ENCODE measurements at places on chromosomes 7 and 10.

DNA sequence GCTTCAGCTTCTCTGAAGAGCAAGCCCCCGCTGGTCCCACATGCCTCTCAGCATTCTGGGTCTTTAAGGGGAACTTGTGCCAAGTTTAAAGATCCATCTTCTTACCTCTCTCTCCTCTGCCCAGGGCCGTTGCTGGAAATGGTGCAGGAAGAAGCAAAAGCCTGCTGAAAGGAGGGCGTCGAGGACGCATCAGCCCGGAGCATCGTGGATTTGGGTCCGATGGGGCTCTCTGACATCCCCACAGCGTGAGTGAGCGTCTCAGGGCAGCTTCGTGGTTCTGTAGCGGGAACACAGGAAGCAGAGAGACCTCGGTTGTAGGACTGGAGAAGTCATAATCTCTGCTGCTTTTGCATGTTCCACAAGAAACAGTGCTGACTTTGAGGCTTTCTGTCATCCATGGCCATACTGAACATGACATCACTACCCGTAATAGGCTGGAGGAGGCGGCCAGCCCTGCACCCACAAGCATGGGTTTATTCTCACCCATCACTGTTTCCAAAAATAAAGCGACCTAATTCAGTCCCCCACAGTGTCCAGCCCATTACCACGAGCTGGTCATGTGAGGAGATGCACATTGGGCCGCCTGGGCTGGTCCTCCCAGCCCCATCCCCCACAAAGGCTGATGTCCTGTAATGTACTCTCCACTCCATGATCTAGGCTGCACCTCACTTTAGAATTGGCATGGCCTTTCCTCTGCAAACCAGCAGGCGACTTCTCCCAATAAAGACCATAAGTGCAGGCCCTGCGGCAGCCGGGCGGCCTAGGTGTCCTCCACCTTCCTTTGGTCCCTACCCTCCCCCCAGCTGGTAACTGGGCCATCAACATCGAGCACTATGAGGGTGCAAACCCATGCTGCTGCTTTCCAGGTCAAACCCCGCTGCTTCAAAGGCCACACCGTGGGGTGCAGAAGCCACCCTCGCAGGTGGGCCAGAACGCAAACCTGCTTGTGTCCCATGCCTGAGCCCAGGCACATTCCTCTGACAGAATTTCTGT, 276.9 kb downstream of the TNS3 start:
- no peak for DNase-seq

DNA sequence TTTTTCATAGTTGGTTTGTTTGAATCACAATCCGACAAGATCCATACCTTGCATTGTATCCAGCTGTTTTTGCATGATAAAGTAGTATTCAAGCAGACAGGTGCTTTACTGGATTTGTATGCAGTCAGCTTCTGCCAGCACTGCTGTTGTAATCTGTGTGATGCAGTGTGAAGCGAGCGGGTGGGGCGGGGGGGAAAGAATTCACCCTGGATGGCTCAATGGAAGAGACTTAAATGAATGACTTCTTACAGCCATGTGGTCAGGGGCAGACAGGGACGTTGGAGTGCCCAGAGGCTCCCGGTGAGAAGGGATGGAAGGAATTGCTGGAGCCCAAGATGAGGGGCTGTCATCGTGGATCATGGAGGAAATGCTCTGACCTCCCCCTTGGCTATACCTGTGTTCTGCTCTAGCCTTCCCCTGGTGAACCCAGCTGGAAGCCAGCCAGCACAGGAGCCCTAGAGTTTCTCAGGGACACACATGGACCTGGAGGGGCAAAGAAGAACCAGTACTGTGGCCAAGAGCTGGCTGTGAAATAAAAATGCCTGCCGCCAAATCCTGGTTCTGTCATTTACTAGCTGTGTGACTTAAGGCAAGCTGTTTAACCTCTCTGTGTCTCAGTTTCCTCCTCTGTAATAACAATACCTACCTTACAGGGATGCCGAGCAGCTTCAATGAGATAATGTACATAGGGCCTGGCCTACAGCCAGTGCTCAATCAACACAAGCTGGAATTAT, 14.1 kb downstream of the NFE2L3 start:
- no peak for DNase-seq

DNA sequence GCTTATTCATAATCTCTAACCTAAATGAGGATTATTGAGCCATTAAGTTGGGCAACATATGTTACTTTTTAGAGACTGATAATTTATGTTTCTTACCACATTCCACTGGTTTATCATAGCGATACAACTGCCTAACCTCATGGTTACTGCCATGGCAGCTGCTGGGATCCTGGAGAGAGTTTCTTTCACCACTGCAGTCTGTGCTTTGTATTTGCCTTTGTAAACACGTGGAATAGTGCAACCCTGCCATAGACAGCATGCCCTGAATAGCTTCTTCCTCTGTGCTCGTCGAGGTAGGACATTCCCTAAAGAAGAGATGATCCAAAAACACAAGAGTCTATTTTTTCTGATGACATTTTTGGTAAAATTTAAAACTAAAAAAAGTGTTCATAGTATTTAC, 33.7 kb upstream of the PARP12 start:
- DNase-seq, result no peak

DNA sequence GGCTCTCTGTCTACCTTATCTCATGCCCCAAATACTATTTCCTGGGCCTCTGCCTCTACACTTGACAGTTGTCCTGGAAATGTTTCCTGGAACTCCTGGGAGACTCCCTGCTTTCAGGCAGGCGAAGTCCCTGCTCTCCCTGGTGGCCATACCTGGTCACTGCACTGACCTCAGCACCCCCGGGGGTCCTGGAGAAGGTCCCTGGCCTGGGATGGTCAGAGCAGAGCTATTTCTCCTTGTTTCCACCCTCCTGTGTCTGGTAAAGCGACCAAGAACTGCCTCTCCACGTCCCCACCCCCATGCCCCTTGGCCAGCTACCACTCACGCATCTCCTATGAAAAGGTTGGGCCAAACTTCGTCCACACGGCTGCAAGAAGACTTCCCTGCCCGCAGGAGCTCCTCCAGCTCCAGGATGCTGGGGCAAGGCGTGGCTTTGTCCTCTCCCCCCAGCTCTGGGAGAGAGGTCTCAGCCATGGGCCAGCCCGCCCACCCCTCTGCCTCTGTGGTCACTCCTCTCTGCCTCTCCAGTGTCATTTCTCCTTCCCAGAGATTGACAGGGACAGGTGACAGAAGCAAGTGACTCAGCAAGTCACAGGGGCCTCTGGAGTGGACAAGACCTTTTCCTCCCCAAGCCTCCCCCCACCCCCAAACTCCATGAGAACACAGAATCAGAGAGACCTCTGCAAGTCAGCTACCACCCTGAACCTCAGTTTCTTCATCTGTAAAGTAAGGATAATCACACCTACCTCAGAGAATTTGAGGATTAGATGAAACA, 2.6 kb upstream of the SAMD8 start:
- no peak for DNase-seq

DNA sequence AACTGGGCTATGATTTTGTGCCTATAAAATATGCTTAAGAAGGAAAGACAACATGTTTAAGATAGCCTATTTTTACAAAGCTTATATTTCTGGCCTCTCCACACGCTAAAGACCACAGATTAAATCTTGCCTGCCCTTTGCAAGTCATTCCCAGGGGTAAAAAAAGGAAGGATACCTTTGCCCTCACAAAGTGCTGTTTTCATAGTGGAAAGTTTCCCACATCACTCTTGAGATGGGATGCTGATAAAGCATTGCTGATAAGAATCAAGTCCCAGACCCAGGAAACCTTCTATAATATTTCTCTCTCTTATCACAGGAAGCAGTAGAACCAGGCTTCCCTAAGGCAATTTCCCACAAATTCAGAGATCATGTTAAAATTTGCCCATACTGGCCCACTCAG, 56.5 kb downstream of the GSAP start:
- DNase-seq, result no peak

DNA sequence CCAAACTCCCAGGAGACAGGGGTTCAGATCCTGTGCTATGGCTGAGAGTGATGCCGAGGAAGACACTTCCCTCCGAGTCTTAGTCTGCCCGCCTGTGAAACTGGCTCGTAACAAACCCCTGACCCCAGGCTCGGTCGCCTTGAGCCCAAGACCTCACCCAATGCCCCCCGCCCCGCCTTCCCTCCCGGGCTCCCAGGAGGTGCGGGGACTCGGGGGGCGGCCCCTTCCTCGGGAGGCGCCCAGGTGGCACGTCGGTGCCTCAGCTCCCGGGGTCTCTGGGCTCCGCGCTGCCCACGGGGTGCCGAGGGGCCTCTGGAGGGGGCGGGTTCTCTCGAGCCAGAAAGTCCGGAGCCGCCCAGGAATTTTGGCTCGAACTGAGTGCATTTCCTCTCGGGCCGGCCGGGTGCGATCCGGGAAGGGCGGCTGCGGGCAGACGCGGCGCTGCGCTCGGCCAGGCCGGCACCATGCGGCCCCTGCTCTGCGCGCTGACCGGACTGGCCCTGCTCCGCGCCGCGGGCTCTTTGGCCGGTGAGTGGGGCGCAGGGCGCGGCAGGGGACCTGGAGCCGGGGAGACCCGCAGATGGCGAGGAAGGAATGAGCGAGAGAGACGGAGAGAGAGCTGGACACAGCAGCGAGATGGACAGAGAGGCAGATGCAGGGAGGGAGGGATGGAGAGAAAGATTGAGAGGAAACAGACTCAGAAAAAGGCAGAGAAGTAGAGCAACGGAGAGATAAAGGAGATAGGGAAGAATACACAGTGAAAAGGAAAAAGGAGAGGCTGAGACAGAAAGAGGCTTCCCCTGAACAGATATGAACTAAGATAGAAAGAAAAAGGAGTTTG, at the start of gene PLAC9:
Gene PLAC9, plus strand, starts transcription at position 432 of the 841 bp plus-strand sequence. Its CDS starts 33 bp downstream, at position 465.
- no peak for DNase-seq

DNA sequence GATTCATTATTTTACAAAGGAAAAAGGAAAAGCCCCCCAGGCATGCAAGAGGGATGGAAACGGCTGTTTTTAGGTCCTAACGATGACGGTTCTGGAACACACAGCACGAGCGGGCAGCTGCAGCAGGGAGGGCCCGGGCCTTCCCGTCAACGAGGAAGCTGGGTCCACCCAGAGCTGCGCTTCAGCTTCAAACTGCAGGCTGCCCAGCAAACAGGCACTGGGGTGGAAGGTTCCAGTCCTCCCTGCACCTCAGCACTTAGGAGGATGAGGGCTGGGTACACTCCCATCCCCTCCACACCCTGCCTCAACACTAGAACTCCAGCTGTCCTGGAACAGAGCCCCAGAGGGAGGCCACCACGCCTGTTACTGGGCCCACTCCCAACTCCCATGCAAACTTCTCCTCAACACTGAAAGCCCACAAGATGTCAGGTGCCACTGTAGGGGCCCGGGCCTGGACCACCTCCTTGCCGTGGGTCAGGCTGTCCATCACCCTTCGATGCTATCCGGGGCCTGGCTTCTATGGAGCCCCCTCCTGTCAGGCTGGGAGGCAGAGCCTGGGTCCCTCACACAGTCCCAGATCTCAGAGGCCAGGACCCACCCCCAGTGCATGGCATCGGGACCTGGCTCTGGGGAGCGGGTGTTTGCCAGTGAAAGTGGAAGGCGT, 33.0 kb downstream of the PAPOLB start:
- DNase-seq, result no peak

- no peak for DNase-seq
These were observed 65.6 kb downstream of the CTTNBP2 start for GRCh38 chr7:117807676-117808075.

DNA sequence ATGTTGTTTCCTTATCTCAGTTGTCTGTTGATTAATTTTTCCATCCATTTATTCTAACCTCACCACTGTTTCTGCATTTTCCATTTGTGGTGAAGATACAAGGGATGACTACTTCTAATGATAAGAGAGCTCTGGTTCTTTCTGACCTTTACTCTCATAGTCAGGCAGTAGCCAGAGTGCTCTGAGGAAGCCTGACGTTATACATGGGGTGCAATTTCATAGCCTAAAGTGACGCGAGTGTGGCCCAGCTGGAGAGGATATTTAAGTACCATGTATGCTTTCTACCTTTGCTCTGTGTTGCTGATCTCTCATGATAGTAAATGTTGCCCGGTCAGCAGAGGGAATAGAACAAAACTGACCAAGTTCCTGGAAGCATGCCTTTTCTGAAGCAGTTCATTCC, 33.9 kb upstream of the CYCS start:
- DNase-seq, result no peak

- DNase-seq, result no peak
These were observed 43.8 kb upstream of the PRKG1 start for GRCh38 chr10:51030480-51030879.

GRCh38 chr7:36840904-36841303, 116.6 kb upstream of the AOAH start:
- DNase-seq, result no peak

DNA sequence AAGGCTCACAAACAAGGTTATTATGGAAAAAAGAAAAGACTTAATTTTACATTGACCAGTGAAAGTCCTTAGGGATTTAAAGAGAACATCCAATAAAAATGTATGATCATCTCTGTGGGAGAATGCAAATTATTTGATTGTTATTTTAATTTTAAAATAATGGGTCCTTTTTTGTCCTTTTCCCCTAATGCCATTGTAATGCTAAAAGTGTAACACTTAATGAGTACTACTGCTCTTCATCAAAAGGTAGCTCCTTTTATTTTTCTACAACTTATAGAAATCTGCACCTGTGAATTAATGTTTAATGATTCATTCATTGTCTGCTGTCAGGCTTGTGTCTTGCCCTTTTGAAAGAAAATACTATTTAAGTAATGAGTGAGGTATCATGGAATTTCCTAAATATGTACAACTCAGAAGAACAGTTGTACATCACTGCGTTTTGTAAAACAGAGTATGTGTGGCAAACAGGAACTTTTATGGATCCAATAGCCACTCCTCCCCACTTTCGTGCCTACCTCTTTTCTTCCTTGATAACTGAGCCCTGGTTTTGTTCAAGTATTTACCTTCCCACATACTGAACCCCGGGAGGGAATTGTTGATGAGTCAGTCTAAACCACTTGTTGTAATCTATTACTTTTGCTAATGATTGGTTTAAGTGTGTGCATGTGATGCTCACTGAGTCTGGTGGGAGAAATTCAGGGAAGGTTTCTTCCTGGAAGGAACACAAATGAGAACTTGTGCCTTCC, 19.9 kb upstream of the TRUB1 start:
- DNase-seq, result no peak

GRCh38 chr7:110839866-110840265, 251.1 kb upstream of the LRRN3 start:
- DNase-seq, result no peak

GRCh38 chr10:102612964-102613275, 31.4 kb upstream of the TRIM8 start:
- DNase-seq, result no peak

- no peak for DNase-seq
These were observed 29.2 kb upstream of the PITRM1 start for GRCh38 chr10:3201796-3202195.

DNA sequence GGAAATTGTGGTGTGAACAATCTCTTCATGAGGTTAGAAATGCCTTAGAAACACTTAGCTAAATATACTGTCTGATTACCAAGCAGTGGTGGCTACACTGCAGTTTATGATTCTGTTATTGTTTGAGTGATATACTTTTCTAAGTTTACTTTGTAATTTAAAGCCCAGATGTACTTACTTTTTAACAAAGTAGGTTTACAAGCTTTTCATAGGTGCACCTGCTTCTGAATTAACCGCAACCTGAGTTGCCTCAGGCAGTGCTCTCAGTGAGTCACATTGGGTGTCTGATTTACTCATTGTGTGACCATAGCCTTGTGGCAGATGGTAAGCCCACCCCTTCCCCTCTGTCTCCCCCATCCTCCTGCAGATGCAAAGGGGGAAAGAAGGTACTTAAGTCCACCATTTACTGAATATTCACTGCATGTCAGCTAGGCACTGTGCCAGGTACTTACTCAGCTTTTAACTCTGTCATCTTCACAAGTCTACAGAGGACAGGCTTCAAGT, 9.0 kb downstream of the MTURN start:
- DNase-seq, result no peak

All from AG09309 (cell line).